ENCODE measurements at places on chromosomes 12 and 14.

DNA sequence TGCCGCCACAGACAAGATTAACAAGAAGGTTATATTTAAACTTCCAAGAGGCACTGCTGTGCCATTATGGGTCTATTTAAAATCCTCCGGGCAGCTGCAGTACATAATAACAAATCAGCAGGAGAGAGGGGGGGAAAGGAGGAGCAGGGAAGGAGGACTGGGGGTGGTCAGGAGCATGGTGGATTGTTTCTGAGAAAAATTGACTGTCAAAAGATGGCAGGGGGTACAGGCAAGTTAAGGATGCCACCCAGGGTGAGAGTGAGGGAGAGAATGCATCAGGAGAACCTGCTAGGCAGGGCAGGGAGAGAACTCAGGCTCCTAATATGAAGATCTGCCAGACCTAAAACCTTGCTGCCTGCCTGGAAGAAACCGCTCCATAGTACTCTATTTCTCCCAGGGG lies 181.8 kb downstream of the GRIN2B start:
- DNase-seq: no peak

- DNase-seq: no peak
These were observed 140.0 kb downstream of the PDE3A start for GRCh38 chr12:20508359-20508758.

- no peak for DNase-seq
These were observed 100.5 kb downstream of the TSPAN8 start for GRCh38 chr12:71057330-71057729.

GRCh38 chr14:104693482-104694431 lies 4.3 kb downstream of the INF2 start:
- DNase-seq: no peak

GRCh38 chr12:26971963-26972362 lies 33.7 kb downstream of the FGFR1OP2 start:
- peak; percentile 30 for DNase-seq

GRCh38 chr14:44847526-44848309 lies 114.0 kb downstream of the KLHL28 start:
- no peak for DNase-seq

DNA sequence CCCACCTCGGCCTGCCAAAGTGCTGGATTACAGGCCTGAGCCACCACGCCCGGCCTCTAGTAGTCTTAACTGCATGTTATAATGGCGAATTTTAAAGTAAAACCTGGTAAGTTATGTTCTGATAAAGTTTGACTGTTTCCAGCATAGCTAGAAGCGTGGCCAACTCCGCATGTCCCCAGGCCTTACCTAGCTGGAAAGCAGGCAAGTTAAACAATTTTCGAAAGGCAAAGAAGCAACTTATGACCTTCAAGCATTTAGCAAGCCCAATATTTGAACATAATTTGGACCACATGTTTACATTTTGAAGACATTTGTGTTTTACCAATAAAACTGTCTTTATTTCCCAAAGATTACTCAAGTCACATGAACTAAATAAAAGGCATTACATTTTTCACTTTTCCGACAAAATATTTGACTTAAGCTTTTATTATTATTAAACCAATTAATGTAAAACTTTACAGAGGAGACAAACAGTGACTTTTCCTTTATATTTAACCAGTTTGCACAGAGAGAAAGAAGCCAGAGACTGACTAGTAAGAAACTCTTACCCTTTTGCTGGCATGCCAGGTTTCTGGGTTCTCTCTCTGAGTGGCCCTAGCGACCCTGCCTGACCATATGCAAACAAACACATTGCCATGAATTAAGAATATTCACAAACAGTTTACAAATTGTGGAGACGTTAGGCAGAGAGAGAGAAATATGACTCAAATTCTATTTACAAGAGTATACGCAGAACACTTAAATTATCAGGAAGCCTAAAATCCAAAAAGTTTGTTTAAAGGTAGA lies 106.3 kb downstream of the RIN3 start:
- DNase-seq: no peak

- no peak for DNase-seq
These were observed 770 bp downstream of the ABHD4 start for GRCh38 chr14:22598896-22599244.

GRCh38 chr12:12613344-12613743 lies 1.7 kb downstream of the CREBL2 start:
- no peak for DNase-seq

DNA sequence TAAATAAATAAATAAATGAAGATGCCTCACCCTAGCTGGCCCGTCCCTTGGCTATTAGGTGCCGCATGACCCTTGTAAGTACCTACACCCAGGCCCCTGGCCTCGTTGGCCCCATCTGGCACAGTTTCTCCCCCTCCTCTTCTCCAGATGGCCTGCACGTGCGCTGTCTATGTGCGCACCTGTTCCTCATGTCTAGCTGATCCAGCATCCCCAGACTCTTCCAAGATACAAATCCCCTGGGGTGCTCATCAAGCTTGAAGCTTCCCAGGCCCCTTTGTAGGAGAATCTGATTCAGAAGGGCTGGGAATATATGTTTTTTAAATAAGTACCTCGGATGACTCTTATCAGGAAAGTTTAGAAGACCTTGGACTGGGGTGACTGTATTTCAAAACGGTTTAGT lies 133.3 kb downstream of the CHST11 start:
- no peak for DNase-seq

DNA sequence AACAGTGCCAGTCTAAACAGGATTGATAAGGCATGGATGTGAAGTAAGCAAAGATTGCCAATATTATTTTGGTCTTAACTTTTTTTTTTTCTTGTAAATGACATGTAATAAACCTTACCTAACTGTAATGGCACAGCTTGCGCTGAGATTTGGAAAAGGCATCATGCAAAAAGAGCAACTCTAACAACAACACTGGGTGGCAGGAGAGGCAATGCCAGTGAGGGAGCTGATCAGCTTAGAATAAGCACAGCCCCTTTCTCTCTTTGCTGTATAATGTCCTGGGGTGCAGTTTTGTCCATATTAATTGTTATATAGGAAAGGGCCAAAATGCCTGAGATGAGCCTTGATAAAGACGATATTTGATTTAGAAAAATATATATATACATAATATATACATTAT lies 1589.7 kb upstream of the FLRT2 start:
- no peak for DNase-seq

DNA sequence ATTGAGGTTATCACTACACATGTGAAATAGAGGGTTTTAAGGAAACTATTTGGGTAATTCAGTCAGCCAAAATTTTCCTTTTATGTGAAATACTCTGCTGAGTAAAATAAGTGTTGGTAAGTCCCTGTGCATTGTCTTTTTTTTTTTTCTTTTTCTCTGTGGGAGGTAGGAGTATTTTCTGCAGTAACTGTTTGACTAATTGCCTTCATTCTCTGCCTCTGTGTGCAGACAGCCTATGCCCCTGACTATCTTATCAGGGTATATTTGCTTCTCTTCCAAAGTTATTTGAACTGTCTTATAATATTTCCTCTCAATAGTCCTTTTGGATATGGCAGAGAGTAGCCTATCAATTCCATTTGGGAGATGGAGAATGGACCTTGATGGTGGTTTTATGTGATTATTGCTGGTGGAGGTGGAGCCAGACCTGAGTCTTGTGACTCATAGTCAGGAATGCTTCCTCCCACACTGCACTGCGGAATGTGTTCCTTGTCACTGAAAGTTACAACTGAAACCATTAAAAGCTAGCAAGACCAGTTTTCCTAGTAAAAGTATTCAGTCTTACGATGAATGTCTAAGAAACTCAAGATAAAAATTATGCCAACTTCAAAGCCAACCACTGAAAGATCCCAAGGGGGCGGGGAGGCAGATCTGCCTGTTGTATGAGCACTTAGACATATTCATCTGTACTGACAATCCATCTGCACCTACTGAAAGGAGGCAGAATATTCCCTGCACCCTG lies 40.9 kb upstream of the STXBP6 start:
- DNase-seq: no peak

DNA sequence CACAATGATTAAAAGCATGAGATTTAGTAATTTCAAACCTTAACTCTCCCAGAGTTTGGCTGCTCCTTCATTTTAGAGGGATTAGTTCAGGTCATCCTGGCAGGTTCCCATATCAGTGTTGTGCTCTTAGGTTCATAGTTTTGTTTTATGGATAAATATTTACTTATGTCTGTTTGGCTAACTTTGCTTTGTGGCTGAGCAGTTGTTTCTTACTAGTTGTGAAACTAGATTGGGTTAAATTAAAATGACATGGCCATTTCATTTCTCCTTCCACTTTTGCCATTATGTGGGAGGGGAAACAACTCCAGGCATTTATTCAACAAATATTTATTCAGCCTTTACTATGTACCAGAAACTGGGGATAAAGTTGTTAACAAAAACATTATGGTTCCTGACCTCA lies 158.8 kb downstream of the TMTC3 start:
- DNase-seq: no peak

GRCh38 chr12:118500299-118500698 lies 123.9 kb downstream of the SUDS3 start:
- DNase-seq: no peak

GRCh38 chr12:88957358-88957757 lies 377.1 kb upstream of the KITLG start:
- no peak for DNase-seq

DNA sequence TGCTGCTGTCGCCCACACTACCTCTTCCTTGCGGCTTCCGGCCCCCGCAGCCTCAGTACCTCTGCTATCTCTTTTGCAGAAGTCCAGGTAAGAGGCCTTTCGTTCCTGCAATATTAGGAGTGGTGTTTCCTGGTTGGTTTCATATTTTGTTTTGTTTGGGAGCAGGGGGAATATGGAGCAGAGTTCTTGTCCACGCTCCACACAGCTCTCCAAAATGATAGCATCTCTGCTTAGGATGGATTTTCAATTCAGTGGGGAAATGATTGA lies 768 bp downstream of the OXA1L start:
- no peak for DNase-seq

DNA sequence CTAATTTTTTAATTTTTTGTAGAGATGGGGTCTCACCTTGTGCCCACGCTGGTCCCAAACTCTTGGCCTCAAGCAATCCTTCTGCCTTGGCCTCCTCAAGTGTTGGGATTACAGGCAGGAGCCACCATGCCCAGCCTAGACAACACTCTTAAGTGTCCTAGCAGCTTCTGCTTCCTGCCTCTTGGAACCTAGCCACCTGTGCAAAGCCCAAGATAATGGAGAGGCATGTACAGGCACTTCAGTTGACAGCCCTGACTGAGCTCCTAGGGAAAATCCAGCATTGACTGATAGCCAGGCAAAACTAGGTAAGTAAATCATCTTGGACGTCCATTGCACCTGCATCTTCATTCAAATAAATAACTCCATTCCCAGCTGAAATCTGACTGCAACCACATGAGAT lies 15.5 kb downstream of the COX14 start:
- no peak for DNase-seq

DNA sequence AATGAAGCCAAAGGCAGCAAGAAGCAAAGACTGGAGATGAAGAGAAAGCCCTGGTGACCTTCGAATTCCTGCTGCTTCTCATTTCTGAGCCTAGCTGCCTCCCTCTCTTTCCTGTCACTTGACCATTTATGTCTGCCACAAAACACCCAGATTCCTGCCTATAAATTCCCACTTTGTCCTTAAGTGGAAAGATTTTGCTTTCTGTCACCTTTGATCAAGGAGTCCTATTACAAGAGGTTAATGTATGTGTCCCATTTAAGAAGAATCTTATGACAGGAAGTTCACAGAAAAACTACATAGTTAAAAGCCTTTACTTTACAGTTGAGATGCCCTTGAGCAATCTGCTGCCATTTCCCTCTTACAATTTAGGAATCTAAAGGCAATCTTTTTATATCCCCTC lies 155.7 kb downstream of the GALC start:
- no peak for DNase-seq

All from stimulated activated CD4-positive, alpha-beta T cell treated with anti-CD3 and anti-CD28 coated beads, TNF-alpha, amount 100 ng/mL, for 4 hours (primary cell).